Stimulated activated CD8-positive, alpha-beta memory T cell treated with anti-CD3 and anti-CD28 coated beads, Interleukin-4, amount 100 ng/mL, for 24 hours (primary cell): ENCODE measurements at places on chromosomes 3 and 15.

DNA sequence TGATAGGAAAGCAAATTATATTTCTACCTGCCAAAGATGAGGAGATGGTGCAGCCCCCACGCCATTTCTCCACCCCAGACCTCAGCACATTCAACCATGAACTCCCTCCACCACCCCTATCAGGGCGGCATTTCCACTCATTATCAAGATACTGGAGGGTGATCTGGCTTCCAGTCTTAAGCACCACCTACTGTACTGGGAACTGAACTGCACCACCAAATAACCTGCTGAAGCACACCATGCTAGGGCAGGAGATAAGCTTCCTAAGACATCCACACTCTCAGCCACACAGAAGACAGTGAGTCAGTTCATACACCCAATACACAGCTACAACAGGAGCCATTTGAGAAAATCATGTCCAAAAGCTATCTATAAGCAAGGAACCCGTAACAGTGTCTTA is 98.8 kb downstream of the FGF7 start:
- DNase-seq: no peak

DNA sequence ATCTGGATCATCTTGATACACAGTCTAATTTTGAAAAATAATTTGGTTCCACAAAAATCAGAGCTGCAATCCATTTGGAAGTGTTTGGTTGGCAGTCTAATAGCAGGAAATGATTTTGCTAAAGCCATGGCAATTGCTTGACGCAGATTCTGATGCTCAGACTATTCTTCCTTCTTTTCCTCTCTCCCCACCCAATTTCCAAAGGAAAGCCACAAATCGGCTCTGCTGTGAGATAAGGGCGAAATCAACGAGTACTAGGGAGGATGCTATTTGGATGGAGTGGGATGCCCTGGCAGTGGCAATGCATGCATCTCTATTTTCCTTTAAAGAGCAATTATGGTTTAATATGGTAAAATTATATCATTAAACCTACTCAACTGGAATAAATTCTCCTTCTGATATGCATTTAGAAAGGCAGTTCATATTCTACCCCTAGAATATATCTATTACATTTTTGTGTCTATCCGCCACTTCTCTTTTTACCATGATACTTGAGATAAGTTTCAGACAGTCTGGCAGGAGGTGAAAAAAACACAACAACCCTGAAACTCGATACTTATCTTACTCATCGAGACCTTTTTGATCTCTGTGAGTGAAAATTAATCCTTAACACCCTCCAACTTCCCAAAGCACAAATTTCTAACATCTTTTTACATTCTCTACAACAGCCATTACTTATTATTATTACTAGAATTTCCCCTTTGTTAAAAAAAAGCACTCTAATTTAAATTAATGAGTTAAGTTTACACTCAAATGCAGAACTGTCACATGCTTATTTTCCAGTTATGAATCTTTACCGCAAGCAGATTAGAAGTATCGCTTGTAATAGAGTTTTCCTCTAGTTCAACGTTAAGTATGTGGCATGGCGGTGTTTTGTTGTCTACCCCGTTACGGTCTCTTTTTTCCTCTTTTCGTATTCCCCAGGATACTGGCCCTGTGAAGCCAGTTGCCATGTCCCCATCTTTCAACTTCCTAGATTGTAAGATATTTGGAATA is 433.3 kb downstream of the FOXP1 start:
- no peak for DNase-seq

DNA sequence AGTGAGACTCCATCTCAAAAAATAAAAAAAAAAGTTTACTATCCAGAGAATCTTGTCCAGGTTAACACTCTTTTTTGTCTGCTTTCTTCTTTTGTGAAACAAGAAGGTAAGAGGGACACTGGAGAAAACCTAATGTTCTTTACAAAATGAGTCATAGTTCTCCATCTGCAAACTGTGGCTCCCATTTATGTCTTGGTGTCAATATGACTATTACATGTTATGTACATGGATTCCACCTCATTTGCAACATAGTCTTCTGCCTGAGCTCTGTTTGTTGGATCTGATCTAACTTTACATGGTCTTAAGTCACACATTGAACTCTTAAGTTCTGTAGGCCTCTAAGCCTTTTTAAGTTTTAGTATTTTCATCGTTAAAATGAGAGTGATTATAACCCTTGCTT is 421.2 kb upstream of the TPRG1 start:
- no peak for DNase-seq

- no peak for DNase-seq
Measured at GRCh38 chr3:68878962-68879361, 53.4 kb downstream of the TAFA4 start.

- DNase-seq: no peak
Measured at GRCh38 chr3:126656371-126657134, 1.6 kb upstream of the TXNRD3 start.

- no peak for DNase-seq
Measured at GRCh38 chr15:57146506-57147201, 228.2 kb downstream of the TCF12 start.

DNA sequence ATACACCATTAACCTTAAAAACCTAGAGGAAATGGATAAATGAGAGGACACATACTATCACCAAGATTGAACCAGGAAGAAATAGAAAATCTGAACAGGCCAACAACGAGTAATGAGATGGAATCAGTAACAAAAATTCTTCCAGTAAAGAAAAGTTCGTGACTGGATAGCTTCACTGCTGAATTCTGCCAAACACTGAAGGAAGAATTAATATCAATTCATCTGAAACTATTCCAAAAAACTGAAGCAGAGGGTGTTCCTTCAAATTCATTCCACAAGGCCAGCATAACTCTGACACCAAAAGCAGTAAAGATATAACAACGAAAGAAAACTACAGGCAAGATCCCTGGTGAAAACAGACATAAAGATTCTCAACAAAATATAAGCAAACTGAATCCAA is 195.8 kb upstream of the GPR149 start:
- no peak for DNase-seq

GRCh38 chr3:107962946-107963345 is 127.9 kb downstream of the CD47 start:
- DNase-seq: no peak

GRCh38 chr15:71447328-71448250 is 332.3 kb downstream of the THSD4 start:
- DNase-seq: no peak

DNA sequence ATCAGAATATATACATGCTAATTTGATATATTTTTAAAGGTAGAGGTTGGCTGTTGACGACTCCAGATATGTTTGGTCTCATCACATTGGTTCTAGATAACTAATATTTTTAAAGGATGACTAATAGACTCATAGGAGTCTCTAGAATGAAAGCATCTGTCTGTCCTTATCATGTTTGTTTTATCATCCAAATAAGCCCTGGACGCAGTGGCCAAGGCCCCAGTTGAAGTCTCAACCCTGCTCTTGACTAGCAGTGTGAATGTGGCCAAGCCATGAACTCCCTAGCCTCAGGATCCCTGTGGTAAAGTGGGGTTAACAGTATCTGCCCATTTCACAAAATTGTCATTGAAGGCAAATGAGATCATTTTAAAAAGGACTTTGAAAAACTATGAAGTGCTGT is 53.6 kb downstream of the ABHD2 start:
- DNase-seq: no peak

- no peak for DNase-seq
Measured at GRCh38 chr3:196886144-196886543, 18.4 kb downstream of the SENP5 start.

DNA sequence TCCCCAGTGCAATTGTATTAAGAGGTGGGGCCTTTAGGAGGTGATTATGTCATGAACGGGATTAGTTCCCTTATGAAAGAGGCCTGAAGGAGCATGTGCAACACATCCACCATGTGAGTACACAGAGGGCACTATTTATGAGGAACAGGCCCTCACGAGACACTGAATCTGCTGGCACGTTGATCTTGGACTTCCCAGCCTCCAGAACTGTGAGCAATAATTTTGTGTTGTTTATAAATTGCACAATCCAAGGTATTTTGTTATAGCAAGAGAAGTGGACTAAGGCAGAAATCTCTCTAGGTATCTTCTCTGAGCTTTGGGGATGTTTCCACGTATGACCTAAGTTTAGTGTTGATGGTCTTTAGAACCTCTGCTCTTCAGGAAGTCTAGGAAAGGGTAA is 149.3 kb upstream of the CBLB start:
- DNase-seq: no peak

GRCh38 chr3:23312866-23313265 is 109.7 kb downstream of the UBE2E2 start:
- DNase-seq: no peak

- no peak for DNase-seq
Measured at GRCh38 chr3:126607214-126607908, 47.6 kb downstream of the TXNRD3 start.

DNA sequence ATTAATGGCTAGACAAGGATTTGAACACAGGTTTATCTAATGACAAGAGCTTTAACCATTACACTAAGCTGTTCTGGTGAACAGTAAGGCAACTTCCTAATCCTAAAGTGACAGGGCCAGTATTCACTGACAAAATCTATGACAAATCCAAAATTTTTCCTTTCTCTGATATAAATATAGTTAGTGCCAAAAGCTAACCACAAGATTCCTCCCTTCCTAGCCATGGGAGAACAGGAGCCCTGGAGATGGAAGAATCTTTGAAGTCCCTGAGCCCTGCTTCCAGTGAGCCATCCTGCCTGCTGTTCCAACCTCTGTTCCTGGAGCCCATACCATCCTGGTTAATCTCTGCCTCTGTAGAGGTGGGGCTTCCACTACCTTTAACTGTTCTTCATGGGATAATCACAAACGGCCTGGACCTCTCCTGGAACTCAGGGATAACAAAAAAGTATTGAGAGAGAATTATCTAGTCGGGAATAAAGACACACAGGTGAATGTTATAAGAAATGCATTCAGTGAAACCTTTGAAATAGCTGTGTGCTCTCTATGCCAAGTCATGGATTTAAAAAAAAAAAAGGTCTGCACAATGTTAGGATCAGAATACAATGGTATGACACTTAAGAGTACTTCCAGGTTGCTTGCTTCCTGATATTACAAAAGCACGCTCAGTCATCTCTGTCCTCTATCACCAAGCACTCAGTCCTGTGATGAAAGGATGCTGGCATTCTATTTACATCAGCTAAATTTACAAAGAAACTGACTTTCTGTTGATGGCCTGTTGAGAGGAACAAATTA is 235.8 kb downstream of the SUCLG2 start:
- DNase-seq: no peak
